Left renal pelvis (tissue), 4 donors: ENCODE measurements at places on chromosomes 3 and 15.

- DNase-seq = no peak
These were observed 117.7 kb downstream of the MYLK start for GRCh38 chr3:123766193-123767008.

- DNase-seq = no peak
These were observed 202.1 kb downstream of the GREM1 start for GRCh38 chr15:32919749-32920414.

DNA sequence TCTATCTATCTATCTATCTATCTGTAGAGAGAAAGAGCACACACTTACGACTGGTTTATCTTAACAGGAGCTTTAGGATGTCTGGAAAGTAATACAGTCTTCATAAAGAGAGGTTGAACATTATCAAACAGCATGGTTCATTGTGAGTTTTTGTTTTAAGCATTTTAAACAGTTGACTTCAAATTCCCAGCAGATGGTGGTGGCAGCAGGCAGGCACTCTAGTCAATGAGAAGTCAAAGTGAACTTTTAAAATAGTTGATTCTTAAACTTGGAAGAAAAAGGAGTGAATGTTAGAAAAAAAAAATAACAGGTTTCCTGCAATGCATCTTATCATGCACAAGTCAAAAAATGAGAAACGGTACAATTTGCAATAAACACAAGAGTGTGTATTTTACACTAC, 432.7 kb downstream of the IL5RA start:
- no peak for DNase-seq

GRCh38 chr3:81838457-81838856, 77.0 kb upstream of the GBE1 start:
- no peak for DNase-seq

DNA sequence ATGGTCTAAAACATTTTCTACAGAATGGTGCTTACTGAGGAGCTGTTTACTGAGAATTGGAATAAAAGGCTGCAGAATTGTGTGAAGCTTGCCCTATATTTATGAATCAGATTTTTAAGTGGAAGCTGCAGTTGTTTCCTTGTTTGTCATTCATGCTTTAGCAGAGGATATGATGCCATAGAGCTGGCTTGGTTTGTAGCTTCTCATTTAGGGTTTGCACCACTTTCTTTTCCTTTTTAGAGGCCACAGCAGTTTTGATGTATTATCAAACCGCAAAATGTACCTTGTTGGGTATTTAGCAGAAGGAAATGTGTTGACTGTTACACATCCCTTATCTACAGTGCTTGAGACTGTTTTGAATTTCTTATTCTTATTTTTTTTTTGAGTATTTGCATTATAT, 66.2 kb downstream of the RASA2 start:
- no peak for DNase-seq
